ENCODE measurements at places on chromosomes 6 and 20.

DNA sequence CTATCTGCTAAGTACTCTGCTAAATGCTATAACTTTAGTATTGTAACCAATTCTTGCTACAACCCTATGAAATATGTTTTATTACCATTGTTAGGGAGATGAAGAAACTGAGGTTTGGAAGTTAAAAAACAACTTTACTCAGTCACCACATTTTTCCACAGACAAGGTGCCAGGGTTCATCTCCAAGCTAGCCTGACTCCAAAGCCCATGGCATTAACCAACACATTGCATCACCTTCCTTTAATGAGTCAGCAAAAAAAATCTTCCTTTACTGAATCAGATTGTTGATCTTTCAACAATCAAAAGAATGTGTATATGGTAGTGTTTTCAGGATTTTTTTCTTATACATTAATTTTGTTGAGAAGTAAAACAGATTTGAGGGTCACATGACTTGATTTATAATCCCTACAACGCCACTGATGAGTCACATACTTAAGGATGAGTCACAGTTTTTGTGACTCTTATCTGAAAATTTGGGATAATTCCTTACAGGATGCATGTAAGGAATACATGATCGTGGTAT lies 41.5 kb downstream of the MAN1A1 start:
- DNase-seq, result peak; percentile 72

DNA sequence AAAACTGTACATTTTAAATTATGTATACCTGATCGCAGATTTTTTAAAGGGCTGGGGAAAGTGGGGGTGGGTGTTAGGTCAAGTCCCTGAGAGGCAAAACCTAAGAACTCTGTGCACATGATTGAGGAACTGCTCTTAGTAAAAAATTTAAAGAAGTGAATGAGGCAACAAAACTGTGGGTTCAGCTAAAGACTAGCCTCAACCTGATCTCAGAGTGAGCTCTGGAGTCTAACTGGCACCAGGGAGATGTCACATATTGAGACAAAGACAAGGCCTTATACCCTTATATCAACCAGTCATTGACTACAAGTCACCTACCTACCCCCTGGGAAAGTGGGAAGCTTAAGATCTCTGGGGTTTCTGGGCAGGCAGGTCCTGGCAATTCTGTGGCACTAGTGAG lies 27.4 kb upstream of the RUNX2 start:
- no peak for DNase-seq

- peak; percentile 78 for DNase-seq
Observed at GRCh38 chr6:44122801-44123200, 4.5 kb downstream of the MRPL14 start.

- no peak for DNase-seq
Observed at GRCh38 chr6:76472858-76473257, 400.4 kb upstream of the IMPG1 start.

DNA sequence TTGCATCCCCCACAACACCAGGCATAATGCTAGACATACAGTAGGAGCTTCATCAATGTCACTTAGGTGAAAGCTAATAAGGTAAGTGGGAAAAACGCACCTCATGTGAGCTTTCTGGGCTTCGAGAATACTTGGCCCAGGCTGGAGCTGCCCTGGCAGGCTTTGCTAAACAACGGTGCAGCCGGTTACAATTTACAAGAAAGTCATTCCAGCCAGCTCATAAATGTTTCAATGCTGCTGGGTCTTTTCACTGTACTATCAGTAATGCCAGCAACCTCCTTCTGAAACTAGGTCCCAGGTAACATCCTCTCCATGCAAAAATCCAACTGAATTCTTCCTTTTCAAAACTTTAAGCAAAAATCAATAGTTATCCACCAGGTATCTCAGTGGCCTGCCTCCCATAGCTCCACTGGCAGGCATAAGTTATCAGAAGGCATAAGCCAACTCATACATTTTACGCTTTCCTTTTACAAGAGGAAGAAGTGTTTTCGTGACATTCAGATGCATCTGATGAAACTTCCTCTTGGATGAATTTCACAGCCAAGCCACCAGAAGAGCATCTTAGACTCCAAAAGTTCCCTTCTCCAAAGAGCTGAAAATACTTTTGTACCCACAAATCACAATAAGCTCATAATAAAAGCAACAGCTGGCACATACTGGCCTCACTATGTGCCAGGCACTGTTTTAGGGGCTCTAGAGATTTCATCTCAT lies 56.3 kb downstream of the RTN4IP1 start:
- DNase-seq, result no peak

GRCh38 chr6:142684371-142684770 lies 260.6 kb downstream of the HIVEP2 start:
- DNase-seq, result no peak

- DNase-seq, result no peak
Observed at GRCh38 chr6:125791820-125792165, 1.0 kb downstream of the NCOA7 start.
